ENCODE measurements at places on chromosomes 12 and 14. TPM values are rescaled to one million over a fixed set of nuclear protein-coding genes. Genes with fewer than 3 reads are reported as not detected.

The IKZF4 gene
- 9.9 TPM for total RNA-seq

The EIF4B gene
- total RNA-seq: 574 TPM

The ALDH2 gene
- total RNA-seq: 56.5 TPM

The AHNAK2 gene
- 1.7 TPM for total RNA-seq

The CCNB1IP1 gene
- total RNA-seq: 97.8 TPM

The GPRC5D gene
- 0.25 TPM for total RNA-seq

The CLEC1B gene
- total RNA-seq: not detected

The TDP1 gene
- total RNA-seq: 71.0 TPM

The MGAT4C gene
- 1.0 TPM for total RNA-seq

The IL25 gene
- total RNA-seq: not detected

The CSRP2 gene
- 75.6 TPM for total RNA-seq

The PPTC7 gene
- total RNA-seq: 7.5 TPM

The NINJ2 gene
- total RNA-seq: 0.57 TPM

The DLGAP5 gene
- 2.5 TPM for total RNA-seq
